ENCODE measurements at places on chromosomes 5 and 9. TPM values are rescaled to one million over a fixed set of nuclear protein-coding genes. Genes with fewer than 3 reads are reported as not detected.

Gene COL23A1
- total RNA-seq: not detected

Gene TAF11L4
- not detected for total RNA-seq

DNA sequence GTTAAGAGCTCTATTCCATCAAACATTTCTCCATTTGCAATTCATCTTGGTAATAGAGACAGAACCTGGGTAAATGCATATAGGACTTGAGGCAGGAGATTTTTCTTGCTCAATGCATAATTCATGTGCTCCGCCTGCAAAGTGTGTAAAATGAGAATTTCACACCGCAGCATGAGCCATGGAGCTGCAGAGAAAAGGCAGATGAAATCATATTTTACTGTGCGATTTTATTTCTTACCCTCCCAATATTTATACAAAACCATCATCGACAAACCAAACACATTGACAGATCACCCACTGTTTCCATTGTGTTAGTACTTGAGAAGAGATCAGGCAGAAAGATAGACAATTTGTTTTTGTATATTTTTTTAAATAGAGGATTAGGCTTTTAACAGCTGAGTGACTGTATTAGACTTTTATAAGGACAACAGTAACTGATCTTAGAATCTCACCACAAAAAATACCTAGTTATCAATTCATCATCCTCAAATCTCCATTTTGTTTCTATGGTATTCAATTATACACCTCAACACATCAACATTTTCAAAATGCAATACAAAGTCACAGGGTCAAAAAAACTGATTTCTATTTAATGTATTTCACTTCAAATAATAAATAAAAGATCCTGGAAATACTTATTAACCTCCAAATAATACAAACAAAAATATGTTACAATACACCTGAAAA lies 191.1 kb downstream of the AP3B1 start:
- no peaks in the 10 kb centered on the region for H3K4me1 ChIP-seq
- no peaks in the 10 kb centered on the region for H3K27me3 ChIP-seq
- no peak for DNase-seq
- peaks cover 23% of the 10 kb centered on the region for H3K36me3 ChIP-seq

- H3K27me3 ChIP-seq: no peaks in the 10 kb centered on the region
- no peaks in the 10 kb centered on the region for H3K4me1 ChIP-seq
- no peak overlapping the region for H3K4me3 ChIP-seq
- no peaks in the 10 kb centered on the region for H3K36me3 ChIP-seq
- no peak for DNase-seq
These were observed 109.3 kb upstream of the TMEM161B start for GRCh38 chr5:88377705-88378656.

- H3K4me1 ChIP-seq: no peaks in the 10 kb centered on the region
- no peak overlapping the region for H3K27ac ChIP-seq
- H3K4me3 ChIP-seq: no peak overlapping the region
- H3K36me3 ChIP-seq: no peaks in the 10 kb centered on the region
These were observed 110.6 kb upstream of the FER start for GRCh38 chr5:108637134-108637533.

DNA sequence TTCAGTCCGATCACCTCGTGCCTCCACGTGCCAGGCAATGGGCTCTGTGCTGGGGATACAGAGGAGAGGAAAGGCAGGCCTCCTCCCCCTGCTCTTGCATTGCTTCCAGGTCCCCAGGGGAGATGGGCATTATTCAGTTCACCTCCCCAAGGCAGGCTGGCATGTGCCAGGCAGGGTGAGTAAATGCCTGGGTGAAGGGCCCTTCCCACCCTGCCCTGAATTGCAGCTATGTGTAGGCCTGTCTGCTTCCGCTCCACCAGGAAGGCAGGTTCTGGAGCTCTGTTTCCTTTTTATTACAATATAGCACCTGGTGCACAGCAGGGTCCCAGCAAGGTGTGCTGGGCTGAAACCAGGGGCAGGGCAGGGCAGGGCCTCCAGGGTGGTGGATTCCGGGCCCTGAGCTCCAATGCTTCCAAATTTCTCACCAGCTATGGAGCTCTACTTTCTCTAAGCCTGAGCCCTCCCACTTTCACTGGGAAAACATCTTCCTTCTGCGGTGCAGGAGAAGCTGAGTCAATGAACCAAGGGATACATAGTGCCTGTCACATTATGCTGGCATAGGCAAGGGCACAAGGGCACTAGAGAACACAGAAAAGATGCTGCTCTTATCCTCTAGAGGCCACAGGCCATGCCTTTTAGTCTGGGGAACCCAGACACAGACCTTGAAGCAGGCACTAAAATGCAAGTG lies 42.0 kb downstream of the SHB start:
- no peak for DNase-seq
- no peaks in the 10 kb centered on the region for H3K36me3 ChIP-seq
- H3K27ac ChIP-seq: no peak overlapping the region
- H3K4me3 ChIP-seq: no peak overlapping the region
- no peaks in the 10 kb centered on the region for H3K27me3 ChIP-seq

- H3K27ac ChIP-seq: no peak within 1 kb of the TSS
- H3K4me1 ChIP-seq: peaks cover 22% of the 10 kb centered on the region
- no peaks in the 10 kb centered on the region for H3K36me3 ChIP-seq
- DNase-seq: peak; percentile 88
These were observed at the start of gene RECK for GRCh38 chr9:36036780-36037548. Gene RECK (plus strand): TSS chr9:36036913. CDS start chr9:36036999, 86 bp downstream.

GRCh38 chr9:116320290-116320689 lies 166.7 kb downstream of the PAPPA start:
- no peak overlapping the region for H3K4me3 ChIP-seq
- H3K27me3 ChIP-seq: no peaks in the 10 kb centered on the region
- H3K27ac ChIP-seq: no peak overlapping the region
- H3K36me3 ChIP-seq: no peaks in the 10 kb centered on the region
- no peaks in the 10 kb centered on the region for H3K4me1 ChIP-seq
- DNase-seq: no peak

GRCh38 chr9:136105398-136106135 lies 10.5 kb upstream of the NACC2 start:
- no peak for DNase-seq
- no peaks in the 10 kb centered on the region for H3K27me3 ChIP-seq
- no peak overlapping the region for H3K4me3 ChIP-seq
- H3K4me1 ChIP-seq: peaks cover 61% of the 10 kb centered on the region
- no peak overlapping the region for H3K27ac ChIP-seq

DNA sequence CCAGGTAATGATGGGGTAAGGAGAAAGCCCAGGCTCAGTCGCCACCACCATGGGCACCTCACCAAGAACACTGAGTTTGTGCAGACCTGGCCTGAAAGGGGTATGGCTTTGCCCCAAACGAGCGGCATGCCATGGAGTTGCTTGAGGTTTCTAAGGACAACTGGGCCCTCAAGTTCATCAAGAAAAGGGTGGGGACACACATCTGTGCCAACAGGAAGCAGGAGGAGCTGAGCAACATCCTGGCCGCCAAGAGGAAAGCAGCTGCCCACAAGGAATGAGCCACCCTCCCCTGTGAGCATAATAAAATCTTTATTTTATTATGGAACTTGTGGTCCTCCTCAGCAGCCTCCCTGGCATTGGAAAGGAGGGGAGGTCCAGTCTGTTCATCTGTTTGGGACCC lies 23.8 kb downstream of the CD14 start:
- DNase-seq: no peak
- H3K36me3 ChIP-seq: no peaks in the 10 kb centered on the region
- H3K27ac ChIP-seq: no peak overlapping the region
- peaks cover 7% of the 10 kb centered on the region for H3K4me1 ChIP-seq
- H3K27me3 ChIP-seq: no peaks in the 10 kb centered on the region

GRCh38 chr5:168874713-168875380 lies 295.7 kb upstream of the PANK3 start:
- DNase-seq: no peak
- H3K27me3 ChIP-seq: no peaks in the 10 kb centered on the region
- no peaks in the 10 kb centered on the region for H3K36me3 ChIP-seq
- no peak overlapping the region for H3K4me3 ChIP-seq
- no peaks in the 10 kb centered on the region for H3K4me1 ChIP-seq

GRCh38 chr5:148191010-148191409 lies 11.8 kb upstream of the SPINK6 start:
- no peak for DNase-seq
- no peaks in the 10 kb centered on the region for H3K27me3 ChIP-seq
- no peaks in the 10 kb centered on the region for H3K36me3 ChIP-seq
- H3K27ac ChIP-seq: no peak overlapping the region

DNA sequence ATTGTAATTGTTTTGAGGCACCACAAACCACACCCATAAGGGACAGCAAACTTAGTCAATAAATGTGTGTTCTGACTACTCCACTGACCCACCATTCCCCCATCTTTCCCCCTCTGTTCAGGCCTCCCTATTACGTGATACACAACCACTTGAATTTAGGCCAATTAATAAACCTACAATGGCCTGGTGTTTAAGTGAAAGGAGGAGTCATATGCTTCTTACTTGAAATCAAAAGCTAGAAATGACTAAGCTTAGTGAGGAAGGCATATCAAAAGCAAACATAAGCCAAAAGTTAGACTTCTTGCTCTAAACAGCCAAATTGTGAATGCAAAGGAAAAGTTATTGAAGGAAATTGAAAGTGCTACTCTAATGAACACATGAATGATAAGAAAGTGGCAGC lies 14.6 kb downstream of the ZBTB43 start:
- no peak for DNase-seq
- no peak overlapping the region for H3K4me3 ChIP-seq
- H3K27me3 ChIP-seq: no peaks in the 10 kb centered on the region
- H3K4me1 ChIP-seq: no peaks in the 10 kb centered on the region
- peaks cover 49% of the 10 kb centered on the region for H3K36me3 ChIP-seq
- no peak overlapping the region for H3K27ac ChIP-seq

All from CD4-positive, alpha-beta T cell (primary cell).